ENCODE measurements at places on chromosomes 1 and 21. TPM values are rescaled to one million over a fixed set of nuclear protein-coding genes. Genes with fewer than 3 reads are reported as not detected.
A peak's percentile ranks its signal among the peaks of the same experiment; 100 is the strongest.

NBPF3 gene
- total RNA-seq, result 9.9 TPM

DNA sequence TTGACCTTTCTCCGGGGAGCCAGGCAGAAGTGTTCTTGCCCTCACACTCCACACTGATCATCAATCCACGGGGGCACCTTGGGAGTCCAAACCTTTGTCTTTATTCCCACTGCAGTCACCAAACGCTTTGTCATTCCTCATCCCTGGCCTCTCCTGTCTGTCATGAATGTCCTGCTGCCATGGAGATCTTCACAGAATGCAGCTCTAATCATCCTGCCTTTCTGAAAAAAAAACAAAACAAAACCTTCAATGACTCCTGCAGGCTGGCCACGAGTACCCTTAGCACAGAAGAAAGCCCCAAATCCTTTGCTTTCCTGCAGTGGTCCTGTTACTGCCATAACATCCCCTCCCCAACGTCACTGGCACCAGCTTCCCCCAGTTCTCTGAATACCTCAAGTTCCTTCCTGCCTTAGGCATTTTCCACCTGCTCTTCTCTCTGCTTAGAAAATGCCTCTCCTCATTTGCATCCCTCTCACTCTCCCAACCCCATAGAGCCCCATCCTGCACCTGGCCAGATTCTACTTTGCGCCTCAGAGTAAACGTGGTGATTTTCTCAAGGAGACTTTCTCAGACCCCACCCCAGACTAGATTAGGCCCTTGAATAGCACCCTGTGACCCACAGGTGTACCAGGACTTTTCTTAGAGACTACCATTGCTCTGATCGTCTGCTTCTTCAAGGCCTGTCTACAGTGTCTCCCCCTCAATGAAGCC lies 131.2 kb downstream of the AK5 start:
- no peak for ATAC-seq

DNA sequence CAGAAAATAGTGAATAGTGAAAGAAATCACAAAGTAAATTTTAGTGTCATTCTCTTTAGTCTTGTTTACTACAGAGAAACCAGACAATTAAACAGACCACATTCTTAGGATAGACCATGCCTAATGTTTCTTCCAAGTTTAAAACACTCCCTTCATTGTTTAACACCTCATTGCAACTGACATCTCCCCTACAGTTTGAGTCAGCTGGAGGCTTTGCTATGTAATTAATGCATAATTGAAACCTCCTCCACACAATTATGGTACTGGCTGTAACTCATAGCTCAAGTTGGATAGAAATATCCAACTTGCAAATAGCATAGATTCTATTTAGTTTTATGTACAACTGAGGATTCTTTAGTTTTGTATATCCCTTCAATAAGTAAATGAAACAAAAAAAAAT lies 35.2 kb upstream of the B3GALT2 start:
- no peak for ATAC-seq

GOLT1A gene
- total RNA-seq, result 0.48 TPM

SYPL2 gene
- total RNA-seq, result not detected

DNA sequence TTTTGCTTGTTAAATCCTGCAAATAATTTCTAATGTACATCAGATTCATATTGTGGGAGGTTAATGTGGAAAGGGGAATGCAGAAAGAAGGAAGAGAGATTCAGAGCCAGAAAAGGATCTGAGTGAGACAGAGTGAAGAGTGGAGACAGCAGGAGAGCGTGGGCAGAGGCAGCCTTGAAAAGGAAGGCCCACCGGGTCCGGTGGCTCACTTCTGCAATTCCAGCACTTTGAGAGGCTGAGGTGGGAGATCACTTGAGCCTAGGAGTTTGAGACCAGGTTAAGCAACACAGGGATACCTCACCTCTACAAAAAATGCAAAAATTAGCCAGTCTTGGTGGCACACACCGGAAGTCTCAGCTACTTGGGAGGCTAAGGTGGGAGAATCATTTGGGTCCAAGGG lies 222.0 kb upstream of the RAB4A start:
- ATAC-seq, result no peak

GRCh38 chr1:92095874-92096273 lies 15.7 kb downstream of the BTBD8 start:
- ATAC-seq, result no peak

GRCh38 chr1:20633190-20634064 lies at the start of gene PINK1:
TSS of gene PINK1 (plus strand) at chr1:20633458. CDS start at chr1:20633549, 91 bp downstream.
- peak; percentile 88 for ATAC-seq

C8B gene
- not detected for total RNA-seq

DNA sequence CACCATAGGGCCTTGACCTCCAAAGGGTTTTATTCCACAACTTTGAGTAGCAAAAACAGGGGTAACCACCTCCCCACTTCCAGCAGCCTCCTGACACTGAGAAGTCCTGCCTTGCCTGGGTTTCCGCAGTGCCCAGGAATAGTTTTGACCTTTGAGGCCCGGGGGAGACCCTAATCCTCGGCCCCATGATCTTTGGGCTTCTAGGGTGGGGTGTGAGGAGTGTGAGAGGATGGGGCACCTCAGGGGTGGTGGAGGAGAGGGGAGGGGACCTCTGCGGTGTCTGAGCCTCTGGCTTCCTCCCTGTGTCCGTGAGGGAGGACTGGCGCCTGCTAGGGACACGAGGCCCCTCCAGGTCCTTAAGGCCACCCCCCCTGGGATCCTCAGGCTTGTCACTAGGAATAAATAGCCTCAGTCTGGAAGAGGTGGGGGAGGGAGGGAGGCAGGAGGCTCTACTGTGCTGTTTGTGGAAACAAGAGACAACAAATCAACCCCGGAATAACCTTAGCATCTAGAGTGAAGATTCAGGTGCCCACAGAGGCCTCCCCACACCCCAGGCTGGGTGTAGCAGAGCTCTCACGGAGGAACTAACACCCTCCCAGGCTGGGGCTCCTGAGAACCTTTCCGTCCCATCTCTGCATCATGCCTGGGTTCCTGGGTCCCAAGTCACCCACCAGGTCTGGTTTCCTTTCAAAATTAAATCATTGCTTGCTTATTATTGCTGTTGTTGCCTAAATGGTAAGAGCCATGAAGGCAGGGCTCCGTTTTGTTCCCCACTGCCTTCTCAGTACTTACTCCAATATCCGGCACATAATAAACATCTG lies 904 bp upstream of the FHL3 start:
- no peak for ATAC-seq

DNA sequence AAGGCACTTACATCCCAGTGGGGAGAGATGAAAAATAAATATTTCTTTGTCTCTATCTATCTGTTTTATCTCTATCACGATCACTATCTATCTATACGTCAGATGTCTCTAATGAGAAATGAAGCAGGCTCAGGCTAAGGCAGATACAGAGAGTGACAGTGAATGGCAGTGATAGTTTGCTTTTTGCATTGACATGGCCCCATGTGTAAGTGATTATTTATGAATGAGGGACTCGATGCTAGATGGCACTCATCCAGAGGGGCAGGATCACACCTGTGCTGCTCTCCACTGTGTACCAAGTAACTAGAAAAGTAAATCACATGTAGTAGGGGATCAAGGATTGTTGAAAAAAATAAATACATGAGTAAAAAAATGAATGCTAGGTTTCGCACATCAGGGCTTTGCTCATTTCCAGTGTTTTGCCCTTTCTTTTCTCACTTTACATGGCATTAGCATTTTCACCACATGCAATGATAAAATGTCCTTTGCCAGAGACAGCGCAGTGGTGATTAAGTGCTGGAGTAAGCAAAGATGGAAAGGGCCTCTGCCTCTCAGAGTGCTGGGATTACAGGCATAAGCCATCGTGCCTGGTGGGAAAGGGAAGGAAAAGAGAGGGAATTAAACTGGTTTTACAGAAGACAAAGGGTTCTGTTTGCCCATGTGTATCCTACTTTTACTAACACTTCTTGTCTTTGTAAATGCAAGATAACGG lies 16.5 kb downstream of the TBX19 start:
- ATAC-seq, result no peak

- ATAC-seq, result peak; percentile 75
Measured at GRCh38 chr21:41419921-41420862, 5.8 kb upstream of the MX1 start.

GRCh38 chr1:115283681-115284146 lies 54.3 kb downstream of the NGF start:
- no peak for ATAC-seq

CFAP74 gene
- total RNA-seq, result not detected

DNA sequence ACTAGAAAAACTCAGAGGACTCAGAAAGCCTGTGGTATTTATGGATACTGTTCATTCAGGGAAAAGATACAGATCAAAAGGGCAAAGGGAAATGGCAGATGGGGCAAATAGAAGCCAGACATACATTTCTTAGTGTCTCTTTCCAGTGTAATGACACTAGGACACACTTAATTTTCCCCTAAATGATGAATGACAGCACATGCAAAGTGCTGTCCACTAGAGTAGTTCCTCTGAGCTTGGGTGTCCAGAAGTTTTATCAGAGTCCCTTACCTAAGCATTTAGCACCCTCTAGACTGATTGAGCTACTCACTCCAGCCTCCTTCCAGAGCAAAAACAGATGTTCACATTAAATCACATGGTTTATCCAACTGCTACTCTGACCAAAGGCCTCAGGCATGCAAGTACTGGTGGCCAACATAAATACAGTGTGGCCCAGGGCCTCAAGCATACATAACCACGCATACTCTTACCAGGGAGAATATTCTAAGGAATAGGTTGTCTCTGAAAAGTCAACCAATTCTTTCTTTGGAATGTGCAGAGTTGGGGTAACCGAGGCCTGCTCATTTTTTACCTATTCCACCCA lies 166.9 kb downstream of the NCAM2 start:
- no peak for ATAC-seq

HSPA6 gene
- total RNA-seq, result 0.41 TPM

TLR5 gene
- 0.34 TPM for total RNA-seq

GRCh38 chr1:175679981-175680652 lies 63.3 kb downstream of the TNR start:
- no peak for ATAC-seq

FAM78B gene
- total RNA-seq, result 0.16 TPM

- ATAC-seq, result no peak
Measured at GRCh38 chr21:23452384-23453083, 2154.7 kb downstream of the MRPL39 start.

DNA sequence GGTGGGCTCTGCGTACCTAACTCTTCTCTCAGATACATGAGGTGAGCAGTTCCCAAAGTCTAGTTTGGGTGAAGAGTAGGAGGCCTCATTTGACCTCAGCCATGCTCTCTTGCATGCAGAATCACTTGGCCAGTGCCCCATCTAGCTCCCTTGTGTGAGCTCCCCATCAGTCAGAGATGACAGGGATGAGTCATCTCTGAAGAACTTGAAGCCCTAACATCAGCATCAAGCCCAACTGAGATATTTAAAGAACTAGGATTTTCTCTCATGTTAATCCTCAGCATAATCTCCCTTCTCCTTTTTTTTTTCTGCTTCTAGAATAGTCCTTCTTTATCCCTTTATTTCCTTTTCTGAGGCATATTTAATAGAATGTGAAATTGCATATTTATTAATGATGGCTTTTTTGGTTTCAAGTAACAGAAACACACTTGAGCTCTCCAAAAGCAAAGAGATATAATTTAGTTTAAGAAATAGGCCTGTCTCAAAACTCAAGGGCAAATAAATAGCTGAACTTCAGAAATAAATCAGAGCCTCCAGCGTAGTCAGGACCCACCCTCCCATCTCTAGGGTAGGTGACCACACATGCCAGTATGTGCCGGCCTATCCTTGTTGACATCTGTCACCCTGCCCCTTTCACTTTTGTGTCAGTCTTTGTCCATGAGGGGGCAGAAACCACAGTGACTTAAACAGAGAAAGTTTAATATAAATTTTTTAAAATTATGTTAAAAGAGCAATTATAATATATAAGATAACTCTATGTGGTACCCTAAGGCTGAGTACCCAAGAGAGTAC lies 112.3 kb downstream of the TSEN15 start:
- ATAC-seq, result peak; percentile 14

PLEKHA6 gene
- 0.37 TPM for total RNA-seq

GRCh38 chr1:8094481-8095241 lies 68.6 kb upstream of the ERRFI1 start:
- ATAC-seq, result peak; percentile 37

- peak; percentile 22 for ATAC-seq
Measured at GRCh38 chr1:40877698-40878097, 15.5 kb upstream of the CITED4 start.

GRCh38 chr1:10777749-10778574 lies 18.5 kb downstream of the CASZ1 start:
- ATAC-seq, result no peak

LCE6A gene
- not detected for total RNA-seq

NFASC gene
- total RNA-seq, result 0.21 TPM

GRCh38 chr1:15931401-15931800 lies 44.5 kb downstream of the ZBTB17 start:
- ATAC-seq, result no peak

- no peak for ATAC-seq
Measured at GRCh38 chr1:33818071-33818470, 45.8 kb upstream of the HMGB4 start.

ADAMTS5 gene
- not detected for total RNA-seq

DNA sequence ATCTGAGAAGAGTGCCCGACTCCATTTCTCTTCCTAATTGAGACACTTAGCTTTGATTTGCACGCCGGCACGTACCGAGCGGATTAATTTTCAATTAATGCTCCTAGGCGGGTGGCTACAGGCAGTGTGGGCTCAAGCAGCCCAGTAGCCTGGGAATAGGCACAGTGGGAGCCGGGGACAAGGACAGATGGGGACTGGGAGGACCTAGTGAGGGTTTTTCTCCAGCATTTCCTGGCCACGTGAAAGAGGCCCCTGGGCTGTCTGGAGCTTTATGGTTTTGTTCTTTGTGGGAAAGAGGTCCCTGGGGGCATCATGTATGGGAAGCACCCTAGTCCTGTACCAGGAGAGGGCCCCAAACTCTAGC lies 78.6 kb upstream of the CSF3R start:
- no peak for ATAC-seq

EDARADD gene
- 0.95 TPM for total RNA-seq

DNA sequence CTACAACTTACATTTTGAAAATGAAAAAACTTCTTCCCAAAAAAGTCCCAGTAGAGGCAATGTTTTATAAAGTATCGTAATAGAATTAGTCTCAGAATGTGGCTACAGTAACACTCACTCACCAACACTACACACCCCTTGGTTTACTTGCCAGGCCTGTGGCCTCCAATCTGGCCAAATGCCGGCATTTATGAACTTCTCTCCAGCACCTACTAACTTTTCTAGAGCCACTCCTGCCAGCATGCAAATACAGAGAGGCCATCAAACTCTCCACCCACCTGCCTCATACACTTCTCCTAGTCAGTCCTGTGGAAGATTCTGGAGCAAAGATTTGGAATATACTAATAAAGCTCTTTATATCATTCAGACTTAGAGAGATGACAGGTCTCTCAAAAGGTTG lies 32.3 kb downstream of the STPG1 start:
- no peak for ATAC-seq

- ATAC-seq, result peak; percentile 60
Measured at GRCh38 chr1:230176871-230177411, 109.9 kb downstream of the GALNT2 start.

TMEM82 gene
- total RNA-seq, result not detected

GRCh38 chr1:174809755-174810280 lies 189.9 kb upstream of the CACYBP start:
- peak; percentile 55 for ATAC-seq

All from activated T-helper 17 cell treated with anti-CD3 and anti-CD28 coated beads, Interleukin-2, amount 50 U/mL, for 72 hours (primary cell).